ENCODE measurements at places on chromosomes 5 and 9.

DNA sequence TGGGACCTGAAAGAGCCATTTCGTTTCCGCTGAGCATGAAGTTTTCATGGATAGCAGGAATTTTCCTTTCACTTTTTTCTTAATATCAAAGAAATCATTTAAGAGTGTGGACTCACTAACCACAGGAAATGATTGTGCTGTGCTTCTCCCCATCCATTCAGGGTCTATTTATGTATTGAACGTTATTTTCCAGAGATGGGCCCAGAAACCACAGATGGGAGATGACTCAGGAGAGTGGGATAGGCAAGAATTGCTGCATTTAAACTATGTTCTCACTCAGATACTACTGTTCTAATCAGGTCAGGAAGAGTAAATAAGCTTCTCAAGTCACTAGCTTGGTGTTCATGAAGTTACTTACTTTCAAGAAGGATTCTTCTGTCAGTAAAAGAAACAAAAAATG lies 763.8 kb downstream of the DTWD2 start:
- no peak for DNase-seq

DNA sequence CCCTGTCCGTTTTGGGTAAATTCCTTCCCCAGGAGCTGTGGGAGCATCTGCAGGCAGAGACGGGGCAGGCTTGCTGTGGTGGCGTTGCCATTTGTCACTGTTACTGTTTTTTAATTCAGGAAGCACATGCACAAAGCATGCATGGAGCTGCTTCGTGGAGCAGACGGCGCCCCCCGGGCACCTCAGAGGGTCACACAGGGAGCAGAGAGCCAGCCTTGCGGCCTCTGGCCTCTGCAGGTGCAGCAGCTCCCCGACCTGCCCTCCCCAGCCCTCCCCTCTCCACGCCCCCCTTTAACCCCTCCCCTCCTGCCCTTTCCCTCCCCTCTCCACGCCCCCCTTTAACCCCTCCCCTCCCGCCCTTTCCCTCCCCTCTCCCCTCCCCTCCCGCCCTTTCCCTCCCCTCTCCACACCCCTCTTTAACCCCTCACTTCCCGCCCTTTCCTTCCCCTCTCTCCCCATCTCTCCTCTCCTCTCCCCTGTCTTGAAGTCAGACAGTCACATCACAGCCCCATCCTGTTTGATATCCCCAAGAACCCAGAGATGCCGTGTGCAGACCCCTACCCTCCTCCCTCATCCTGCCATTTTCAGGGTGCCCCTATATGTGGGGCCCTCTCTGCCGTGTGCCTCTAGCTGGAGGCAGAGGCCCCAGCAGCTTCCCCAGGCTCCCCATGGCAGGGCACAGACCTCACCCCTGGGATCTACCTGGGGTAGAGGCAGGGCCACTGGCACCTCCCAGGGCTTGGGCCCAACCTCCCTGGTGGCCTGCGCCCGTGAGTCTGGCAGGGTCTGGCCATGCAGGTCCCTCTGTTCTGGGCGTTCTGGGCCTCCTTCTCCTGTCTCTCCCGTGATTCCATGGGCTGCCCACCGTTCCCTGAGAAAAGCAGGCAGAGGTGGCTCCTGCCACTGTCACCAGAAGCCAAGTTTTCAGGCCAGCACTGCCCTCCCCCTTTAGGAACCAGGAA lies 29.6 kb upstream of the UBAC1 start:
- no peak for DNase-seq

DNA sequence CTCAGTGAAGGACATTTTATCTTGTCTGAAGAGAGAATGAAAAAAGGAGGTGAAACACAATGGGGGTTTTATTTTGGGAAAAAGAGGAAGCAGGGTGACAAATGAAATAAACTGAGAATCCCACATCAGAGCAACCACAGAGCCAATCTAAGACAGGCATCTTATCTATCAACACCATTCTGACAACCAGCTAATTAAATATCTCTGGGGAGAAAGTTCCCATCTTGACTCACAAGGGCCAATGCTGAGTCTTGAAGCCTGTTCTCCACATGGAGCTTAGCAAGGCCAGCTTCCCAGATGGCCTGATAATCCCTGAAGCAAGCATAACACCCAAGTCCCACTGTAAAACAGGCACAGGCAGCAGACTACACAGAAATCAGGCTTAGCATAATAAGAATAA lies 30.4 kb downstream of the DPYSL3 start:
- DNase-seq: no peak

GRCh38 chr5:143551820-143552251 lies 148.3 kb upstream of the NR3C1 start:
- no peak for DNase-seq

GRCh38 chr5:3615829-3616228 lies 20.2 kb downstream of the IRX1 start:
- DNase-seq: no peak

GRCh38 chr5:8394965-8395364 lies 526.0 kb downstream of the MTRR start:
- no peak for DNase-seq

DNA sequence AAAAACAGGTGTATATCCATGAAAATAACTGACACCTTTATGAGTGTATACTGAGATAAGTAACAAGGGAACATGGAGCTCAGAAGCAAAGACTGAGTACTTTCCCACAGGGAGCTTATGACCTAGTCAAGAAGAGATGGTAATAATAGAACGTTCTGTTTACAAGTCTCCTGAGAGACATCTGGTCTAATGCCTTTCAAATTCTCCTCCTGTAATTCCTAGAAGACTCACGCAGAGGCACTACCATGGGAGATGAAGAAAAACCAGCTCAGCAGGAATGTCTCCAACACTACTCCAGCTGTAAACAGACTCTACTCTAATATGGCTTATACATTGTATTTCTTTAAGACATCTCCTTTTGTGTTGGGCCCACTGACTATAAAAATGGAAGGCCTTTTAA lies 503.6 kb upstream of the TUSC1 start:
- DNase-seq: no peak

- DNase-seq: no peak
These were observed 137.8 kb upstream of the MAP1B start for GRCh38 chr5:71969460-71969859.

GRCh38 chr9:92920437-92920836 lies 26.9 kb upstream of the FGD3 start:
- DNase-seq: no peak

GRCh38 chr9:88990729-88991065 lies 571 bp upstream of the S1PR3 start:
- DNase-seq: no peak

DNA sequence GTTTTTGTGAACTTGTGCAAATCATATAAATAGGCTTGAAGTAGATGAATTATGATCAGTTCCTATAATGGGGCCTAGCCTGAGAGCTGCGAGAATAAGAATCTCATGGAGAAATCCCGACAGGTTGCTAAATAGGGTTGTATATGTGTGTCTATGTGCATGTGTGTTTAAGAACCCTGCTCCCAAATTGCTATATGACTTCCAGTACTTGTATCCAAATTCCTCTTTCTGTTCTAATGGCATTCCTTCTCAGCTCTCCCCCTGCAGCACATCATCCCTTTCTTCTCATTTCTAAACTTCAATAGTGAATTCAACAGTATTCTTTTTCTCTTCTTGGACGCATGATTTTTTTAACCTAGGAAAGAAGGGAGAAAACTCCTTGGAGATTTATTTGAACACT lies 277.2 kb downstream of the GAS1 start:
- no peak for DNase-seq

- DNase-seq: no peak
These were observed 98.7 kb upstream of the PDE4D start for GRCh38 chr5:59992206-59992605.

GRCh38 chr9:112487008-112487798 lies 576 bp downstream of the KIAA1958 start:
- DNase-seq: peak; percentile 31

- no peak for DNase-seq
These were observed 729 bp upstream of the TNPO1 start for GRCh38 chr5:72815580-72816283.

DNA sequence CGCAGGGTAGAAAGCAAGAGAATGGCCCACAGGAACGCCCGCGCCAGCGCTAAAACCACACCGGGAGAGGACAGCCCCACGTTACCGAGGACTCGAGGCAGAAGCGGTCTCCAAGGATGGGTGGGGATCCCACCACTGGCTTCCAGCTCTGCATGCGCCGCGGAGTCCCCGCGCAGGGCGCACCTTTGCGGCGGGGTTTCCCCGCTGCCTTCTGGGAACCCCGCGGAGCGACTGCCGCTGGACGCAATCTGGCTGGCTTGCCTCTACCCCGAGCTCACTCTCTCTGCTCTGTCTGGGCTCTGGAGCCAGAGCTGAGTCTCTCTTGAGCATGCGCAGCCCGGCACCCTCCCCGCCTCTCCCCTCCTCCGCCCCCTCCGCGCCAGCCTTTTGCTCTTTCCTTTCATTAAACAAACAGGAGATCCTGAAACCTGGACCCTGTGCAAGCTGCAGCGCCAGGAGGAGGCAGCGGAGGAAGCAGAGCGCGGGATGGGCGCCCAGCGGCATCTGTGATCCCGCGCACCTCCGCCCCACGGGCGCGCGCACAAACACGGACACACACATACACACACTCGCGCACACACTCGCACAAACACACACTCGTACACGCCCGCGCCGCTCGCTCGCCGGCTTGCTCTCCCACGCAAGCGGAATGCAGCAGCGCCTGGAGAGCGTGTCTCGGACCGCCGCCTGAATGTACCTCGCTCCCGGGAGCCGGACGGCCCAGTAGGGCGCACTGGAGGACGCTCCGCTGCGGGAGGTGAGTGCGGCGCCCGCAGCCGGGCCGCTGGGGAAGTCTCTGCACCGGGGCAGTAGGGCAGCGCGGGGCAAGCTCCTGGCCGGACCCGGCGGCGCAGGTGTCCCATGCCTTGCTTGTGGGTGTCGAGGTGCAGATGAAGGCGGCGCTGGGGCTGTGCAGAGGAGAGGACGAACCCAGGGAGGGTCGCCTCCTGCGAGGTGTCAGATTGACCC lies at the start of gene PLPPR1:
PLPPR1 (plus strand) TSS at position 382 of the 969 bp plus-strand sequence.
- DNase-seq: no peak

DNA sequence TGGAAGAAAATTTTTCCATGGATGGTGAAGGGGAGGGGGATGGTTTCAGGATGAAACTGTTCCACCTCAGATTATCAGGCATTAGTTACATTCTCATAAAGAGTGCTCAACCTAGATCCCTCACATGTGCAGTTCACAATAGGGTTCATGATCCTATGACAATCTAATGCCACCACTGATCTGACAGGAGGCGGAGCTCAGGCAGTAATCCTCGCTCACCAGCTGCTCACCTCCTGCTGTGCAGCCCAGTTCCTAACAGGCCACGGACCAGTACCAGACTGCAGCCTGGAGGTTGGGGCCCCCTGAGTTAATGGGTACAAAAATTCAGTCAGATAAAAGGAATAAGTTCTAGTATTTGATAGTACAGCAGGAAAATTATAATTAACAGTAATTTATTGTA lies 337.2 kb downstream of the NPR3 start:
- no peak for DNase-seq

- DNase-seq: no peak
These were observed 309.8 kb upstream of the IRX4 start for GRCh38 chr5:2192496-2192895.

GRCh38 chr5:115850744-115851416 lies 9.1 kb downstream of the AP3S1 start:
- no peak for DNase-seq

- no peak for DNase-seq
These were observed 464.6 kb upstream of the ACTBL2 start for GRCh38 chr5:57947181-57947580.

GRCh38 chr5:59485629-59486439 lies 407.7 kb downstream of the PDE4D start:
- no peak for DNase-seq

- DNase-seq: no peak
These were observed 125.0 kb downstream of the LHFPL2 start for GRCh38 chr5:78523314-78524193.

GRCh38 chr5:78671609-78672008 lies 23.0 kb upstream of the LHFPL2 start:
- DNase-seq: no peak

DNA sequence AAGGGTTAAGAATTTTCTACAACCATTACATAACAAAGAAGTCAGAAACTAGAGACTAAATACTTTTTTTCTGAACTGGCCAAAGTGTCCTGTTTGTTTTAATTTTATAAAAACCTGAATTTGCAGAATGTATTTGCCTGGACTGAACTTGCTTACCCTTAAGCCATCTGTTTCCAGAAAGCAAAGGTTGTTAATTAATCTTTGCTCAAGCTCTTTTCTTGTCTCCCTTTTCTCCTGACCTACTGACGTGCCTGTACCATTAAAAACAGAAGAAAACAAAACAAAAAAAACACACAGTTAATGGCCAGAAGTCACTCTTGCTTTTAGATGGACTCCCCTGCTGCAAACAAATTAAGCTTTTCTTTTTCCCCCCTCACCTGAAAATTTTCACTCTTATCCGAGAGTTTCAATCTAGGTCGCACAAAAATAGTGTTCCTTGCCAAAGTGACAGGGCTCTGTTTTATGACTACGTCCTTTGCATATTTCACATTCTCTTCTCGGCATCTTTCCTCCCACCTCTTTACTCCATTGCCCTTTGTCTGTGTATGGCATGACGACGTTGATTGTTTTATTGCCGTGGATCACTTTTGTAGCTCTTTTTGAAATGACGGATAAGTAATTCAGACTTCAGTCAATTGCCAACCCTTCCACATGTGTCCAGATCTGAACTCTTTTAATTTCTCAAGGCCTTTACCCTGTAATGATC lies 333.8 kb upstream of the GRIN3A start:
- no peak for DNase-seq

DNA sequence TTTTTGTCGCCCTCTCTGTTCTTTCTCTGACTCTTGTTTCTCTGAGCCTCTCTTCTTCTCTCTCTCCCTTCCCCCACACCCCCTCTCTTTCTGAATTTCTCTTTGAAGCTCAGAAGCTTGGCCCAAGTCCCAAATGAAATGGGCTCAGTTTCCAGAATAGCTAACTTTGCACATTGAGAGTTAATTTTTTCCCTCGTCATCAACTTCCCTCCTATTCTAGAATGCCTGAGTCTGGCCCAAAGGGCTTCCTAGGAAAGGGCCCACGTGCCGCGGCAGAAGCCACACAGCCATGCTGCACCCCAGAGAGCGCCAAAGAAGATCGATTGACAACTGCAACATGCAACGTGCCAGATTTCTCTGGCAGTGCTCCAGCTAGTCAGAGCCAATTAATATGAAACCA lies 588.8 kb upstream of the KLF4 start:
- no peak for DNase-seq

Measured in stimulated activated CD8-positive, alpha-beta memory T cell treated with anti-CD3 and anti-CD28 coated beads, Interleukin-4, amount 100 ng/mL, for 1 hour (primary cell).